AG09309 (cell line): ENCODE measurements at places on chromosomes 4 and X.

DNA sequence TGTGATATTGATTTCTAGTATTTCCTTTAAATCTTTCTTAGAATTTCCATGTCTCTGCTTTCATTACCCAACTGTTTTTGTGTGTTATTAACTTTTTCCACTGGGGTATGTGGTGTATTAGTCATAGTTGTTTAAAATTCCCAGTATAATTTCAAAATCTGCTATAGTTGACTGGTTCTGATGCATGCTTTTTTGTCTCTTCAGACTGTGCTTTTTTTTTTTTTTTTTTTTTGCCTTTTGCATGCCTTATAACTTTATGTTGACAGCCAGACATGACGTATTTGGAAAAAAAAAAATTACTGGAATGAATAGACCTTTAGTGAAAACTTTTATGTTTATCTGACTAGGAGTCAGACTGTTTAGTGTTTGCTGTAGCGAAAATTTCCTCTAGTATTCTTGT, 580.4 kb downstream of the ANKRD50 start:
- DNase-seq: no peak

DNA sequence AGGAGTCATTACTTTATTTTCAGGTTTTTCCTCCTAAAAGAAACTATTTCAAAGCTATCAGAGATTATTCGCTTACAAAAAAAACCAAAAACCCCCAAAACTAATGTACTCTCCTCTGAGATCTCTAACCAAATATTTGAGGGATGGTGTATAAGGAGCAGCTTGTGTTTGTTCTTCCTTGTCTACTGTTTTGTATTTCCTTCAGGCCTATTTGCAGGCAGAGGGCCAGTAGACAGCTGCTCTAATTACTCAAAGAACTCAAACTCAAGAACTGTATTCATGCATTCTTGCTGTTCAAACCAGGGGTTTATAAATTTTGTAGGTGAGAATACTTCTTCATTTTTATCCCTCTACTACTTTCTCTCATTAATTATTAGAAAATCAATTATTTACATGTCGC, 51.3 kb downstream of the SH3RF1 start:
- no peak for DNase-seq

DNA sequence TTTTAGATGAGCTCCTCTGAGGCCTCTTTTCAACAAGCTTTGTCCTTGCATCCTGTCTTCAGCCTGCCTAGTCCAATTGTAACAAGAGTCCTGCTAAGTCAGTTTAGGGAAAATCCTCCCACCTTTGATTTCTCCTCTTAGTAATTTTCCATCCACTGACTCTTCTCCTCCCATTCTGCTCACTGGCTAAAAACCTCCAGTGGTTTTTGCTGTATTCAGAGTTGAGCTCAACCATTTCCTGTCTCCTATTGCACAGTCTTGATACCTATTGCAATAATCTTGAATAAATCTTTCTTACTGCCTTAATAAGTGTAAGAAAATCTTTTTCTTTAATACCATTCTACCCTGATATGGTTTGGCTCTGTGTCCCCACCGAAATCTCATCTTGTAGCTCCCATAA, 117.8 kb upstream of the ENPP6 start:
- no peak for DNase-seq

- DNase-seq: no peak
Observed at GRCh38 chrX:42943051-42943974, 165.3 kb upstream of the PPP1R2C start.

DNA sequence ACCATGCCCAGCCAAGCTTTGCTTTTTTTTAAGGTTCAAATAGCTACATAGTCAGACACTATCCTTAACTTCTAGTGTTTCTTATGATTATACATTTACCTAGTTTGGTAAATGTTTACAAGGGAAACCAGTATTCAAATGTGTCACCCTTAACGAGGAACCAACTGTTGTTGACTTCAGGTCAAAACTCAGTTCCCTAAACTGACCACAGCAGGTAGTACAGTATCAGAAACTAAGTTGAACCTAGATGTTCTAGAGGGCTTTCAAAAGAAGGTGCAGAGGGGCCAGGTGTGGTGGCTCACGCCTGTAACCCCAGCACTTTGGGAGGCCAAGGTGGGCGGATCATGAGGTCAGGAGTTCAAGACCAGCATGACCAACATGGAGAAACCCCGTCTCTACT, 11.3 kb downstream of the GPC4 start:
- DNase-seq: no peak

DNA sequence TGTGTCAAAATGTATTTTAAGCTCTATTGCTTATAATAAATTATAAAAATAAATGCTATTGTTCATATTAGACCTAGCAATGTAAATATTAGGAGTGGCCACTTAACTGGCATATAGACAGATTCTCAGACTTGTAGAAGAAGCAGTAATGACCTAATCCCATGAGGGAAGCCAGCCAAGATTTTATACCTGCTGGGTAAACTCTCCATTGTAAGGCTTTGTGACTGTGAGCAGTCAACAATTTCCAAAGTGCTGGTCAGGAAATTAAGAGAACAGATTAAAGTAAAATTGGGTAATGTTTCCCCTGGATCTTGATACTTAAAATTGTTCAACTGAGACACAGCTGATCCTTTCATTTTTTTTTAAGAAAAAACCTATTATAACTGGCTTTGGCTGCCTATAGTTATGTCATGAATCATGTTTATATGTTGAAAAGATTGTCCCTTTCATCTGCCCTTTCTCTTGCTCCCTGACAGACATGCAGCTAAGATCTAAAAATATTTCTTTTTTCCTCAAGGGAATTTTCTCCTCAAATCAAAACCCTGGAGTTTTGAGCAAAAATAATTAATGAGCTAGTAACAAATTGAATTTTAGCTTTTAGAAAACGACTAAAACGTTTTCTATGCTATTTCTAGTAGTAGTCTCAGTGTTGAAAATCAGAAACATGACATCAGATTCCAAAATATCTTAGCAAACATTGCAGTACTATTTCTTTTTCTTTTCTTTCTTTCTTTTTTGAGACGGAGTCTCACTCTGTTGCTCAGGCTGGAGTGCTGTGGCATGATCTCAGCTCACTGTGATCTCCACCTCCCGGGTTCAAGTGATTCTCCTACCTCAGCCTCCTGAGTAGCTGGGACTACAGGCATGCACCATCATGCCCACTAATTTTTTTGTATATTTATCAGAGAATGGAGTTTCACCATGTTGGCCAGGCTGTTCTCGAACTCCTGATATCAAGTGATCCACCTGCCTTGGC, 77.9 kb downstream of the ADGRL3 start:
- no peak for DNase-seq
